ENCODE measurements at places on chromosomes 7 and 10.
A peak's percentile ranks its signal among the peaks of the same experiment; 100 is the strongest.

DNA sequence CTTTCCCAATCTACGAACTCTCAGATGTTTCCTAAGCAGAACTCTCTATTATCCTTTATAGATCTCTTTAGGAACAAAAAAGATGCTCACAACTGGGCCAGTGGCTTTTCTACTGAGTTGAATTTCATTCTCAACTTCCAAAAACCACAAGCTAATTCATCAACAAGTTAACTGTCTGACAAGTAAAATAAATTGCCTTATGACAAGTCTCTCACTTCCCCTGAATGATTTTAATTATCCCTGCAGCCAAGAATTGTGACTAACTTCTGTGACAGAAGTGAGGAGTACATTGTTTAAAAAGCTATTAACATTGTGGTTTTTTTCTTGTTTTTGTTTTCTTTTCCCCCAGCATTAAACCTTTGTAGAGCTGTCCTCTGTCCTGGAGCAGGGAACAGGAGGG lies 343.1 kb downstream of the HPSE2 start:
- no peak for DNase-seq

DNA sequence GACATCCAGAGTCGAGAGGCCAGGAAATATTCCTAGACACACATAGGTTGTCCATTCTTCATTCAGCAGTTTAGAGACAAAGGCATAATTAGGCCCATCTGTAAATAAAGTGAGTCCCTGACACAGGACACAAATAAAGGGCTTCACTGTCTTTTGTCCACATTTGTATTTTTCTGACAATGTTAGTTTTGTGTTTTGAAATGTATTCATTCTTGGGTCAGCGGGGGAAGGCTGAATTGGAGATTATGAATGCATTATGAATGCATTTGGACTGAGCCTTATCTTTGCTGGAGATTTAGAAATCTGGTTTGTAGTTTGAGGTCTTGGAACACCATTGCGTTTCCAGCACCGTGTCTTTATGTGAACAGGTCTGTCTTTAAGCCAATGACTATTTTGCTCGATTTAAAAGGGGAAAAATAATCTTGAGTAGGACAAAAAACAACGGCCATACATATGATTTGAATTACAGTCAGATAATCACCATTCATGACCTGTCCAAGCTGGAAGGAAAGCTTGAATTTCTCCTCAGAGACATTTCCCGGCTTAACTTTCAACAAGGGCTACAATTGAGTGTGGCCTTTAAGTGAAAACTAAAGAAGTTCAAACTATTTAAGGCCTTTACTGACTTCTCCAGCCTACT lies 334.8 kb downstream of the WDR11 start:
- DNase-seq, result no peak

GRCh38 chr7:121016966-121017365 lies 28.5 kb downstream of the CPED1 start:
- DNase-seq, result no peak

DNA sequence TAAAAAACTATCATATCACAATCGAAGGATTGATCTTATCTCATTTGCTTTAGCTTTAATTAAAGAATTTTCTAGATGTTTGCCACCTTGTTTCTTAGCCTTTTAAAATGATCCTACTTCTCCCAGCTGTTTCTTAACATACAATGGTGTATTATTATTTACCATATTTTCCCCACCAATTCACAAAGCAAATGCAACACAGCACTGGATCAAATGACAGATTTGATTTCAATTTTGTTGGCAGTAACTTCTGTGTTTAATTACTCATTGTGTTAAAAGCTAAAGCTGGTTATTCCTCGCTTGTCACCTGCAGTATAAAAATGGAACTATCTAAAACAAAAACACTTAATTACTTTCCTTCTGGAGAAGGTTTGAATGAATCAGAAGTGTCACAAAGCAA lies 19.6 kb downstream of the SVIL start:
- no peak for DNase-seq

DNA sequence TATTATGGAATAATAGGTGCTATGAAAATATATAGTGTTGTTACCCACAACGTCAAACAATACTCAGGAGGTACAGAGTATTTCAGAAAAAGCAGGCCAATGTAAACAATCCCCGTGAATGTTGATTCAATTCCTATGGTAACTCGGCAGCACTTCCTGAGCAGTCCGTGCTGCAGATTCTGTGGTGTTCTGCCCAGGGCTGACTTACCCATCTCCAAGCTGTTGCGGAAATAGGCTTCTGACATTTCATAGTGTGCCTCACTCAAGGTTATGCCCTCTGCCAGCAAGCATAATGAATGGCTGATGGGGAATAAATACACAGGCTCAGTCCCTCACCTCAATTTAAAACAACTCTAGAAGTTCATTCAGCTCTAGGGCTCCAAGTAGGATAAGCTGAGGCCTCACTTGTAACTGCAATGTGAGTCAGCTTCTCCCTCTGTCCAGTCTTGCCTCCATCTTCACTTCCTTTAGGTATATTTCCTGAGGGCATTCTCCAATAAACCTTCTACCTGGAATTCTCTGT lies 177.6 kb downstream of the GNAI1 start:
- no peak for DNase-seq

GRCh38 chr7:32033006-32033405 lies 37.2 kb downstream of the PDE1C start:
- no peak for DNase-seq

DNA sequence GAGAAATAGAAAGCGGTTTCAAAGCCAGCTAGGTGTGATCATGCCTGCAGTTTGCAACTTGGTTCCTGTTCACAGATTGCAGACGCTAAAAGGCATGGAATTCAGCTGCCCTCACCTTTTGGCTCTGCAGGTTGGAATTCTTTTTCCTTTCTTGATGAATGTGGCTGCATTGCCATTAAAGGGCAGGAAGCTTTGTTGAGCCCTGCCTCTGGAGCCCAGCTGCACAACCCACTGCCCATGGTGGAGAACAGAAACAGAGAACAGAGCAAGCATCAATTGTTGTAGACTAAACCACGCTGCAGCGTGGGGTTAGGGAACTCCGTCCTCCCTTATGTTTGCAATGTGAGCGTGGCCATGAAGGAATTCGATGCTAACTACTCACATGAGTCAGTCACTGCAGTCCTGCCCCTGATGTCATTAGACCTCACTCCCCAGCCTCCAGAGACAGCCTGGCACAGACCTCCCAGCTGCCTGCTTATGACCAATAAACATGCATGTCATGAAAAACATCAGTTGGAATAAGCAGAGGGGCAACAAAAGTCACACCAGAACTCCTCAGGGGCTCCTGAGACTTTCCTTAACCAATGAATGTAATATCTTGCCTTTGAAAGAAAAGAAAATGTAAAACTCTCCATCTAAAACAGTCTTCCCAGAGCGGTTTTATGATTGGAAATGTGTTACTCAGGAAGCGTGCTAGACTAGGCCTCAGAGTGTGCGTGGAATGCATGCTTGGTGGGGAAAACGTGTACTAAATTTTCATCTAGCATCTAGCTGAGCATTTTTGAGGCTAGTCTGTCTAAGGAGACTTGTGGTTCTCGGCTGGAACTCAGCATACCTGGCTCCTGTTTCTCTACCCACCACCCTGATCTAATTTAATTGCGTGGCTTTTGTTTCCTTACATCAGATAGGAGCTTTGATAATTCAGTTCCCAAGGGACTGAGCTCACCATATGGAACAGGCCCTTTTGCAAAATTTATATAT lies 232.2 kb downstream of the KIAA1217 start:
- no peak for DNase-seq

- DNase-seq, result no peak
Measured at GRCh38 chr10:31864834-31865518, 63.7 kb downstream of the ARHGAP12 start.

- DNase-seq, result no peak
Measured at GRCh38 chr7:102988631-102989560, 76.1 kb downstream of the LRRC17 start.

DNA sequence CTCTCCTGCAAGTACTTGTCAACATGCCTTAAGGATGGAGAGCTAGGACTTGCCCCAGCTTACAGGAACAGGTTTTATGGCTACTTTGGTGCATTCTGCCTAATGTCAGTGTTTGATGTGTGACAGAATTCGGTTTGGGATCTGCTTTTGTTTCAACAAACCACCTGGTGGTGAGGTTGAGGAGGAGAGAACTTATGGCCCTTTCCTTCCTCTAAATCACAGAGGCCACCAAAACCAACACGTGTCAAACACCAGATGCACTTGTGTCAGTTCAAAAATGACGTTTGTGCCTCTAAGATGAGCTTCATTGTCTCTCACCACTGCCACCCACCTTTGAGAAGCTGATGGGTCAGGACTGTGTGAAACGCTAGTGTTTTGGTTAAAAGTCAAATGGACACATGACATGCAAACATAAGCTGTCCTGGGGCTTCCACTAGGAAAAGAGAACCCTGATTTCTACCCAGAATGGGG lies 83.9 kb downstream of the OSBPL3 start:
- peak; percentile 40 for DNase-seq

DNA sequence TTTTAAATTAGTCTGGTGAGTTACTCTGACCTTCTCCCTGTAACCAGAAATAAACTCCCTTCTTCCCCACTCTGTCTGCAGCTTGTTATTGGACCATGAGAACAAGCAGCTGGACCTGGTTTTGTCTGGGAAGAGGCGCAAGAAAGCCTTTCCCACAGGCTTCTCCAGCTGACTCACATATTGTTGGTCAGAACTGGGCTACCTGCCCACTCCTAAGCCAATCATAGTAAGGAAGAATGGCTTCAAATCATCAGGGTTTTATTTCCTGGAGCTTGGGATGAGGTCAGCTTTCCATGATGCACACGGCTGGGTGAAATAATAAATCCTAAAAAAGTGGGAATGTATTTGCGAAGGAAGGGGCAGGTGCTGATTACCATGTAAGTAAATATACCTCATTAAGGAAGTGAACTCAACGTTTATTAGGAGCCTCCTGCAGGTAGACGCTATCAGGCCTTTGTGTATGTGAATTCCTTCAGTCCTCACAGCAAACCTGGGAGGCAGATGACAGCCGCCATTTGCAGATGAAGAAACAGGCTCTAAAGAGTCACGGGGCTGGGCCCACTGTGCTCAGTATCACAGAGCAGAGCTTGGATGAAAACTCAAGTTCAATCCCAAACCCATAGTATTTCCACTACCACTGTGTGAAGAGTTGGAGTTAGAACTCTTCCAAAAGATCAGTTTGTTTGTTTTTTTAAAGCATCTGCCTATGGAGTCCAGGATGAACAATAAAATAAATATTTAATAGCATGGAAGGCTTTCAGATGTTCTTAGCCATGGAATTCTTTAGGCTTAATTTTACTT lies 32.8 kb downstream of the IL15RA start:
- DNase-seq, result no peak

DNA sequence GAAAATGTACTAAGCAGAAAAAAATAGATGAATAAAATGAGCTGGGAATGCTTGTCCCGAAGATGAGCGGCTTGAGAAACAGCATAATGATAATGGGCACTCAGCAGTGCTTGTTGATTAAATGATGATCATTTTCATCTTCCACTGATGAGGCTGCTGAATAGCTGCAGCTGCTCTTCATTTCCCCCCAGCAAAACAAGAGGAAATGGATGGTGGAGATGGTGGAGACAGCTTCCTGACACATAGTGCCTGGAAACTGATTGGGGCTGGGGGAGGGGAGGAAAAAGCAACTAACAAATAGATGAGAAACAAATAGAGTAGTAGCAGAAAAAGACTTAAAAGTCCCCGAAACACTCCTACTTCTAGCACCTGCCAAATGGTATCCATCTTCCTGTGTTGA lies 41.4 kb downstream of the MRC1 start:
- DNase-seq, result no peak

DNA sequence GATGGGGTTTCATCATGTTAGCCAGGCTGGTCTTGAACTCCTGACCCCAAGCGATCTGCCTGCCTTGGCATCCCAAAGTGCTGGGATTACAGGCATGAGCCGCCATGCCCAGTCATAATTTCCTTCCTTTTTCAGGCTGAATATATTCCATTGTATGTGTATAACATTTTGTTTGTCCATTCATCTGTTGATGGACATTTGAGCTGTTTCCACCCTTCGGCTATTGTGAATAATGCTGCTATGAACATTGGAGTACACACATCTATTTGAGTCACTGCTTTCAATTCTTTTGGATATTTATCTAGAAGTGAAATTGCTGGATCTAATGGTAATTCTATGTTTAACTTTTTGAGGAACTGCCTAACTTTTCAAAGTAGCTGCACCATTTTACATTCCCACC lies 34.6 kb downstream of the TLX1 start:
- DNase-seq, result no peak

- peak; percentile 47 for DNase-seq
Measured at GRCh38 chr7:7861211-7861633, 107.4 kb upstream of the GLCCI1 start.

GRCh38 chr7:107100824-107101223 lies 56.3 kb downstream of the PRKAR2B start:
- no peak for DNase-seq

GRCh38 chr7:100483090-100483721 lies 521 bp upstream of the NYAP1 start:
- peak; percentile 79 for DNase-seq

Data from activated CD4-positive, alpha-beta T cell treated with anti-CD3 and anti-CD28 coated beads, Interleukin-2, amount 50 U/mL, for 16 hours (primary cell).